ENCODE measurements at places on chromosomes 12 and 14. TPM values are rescaled to one million over a fixed set of nuclear protein-coding genes. Genes with fewer than 3 reads are reported as not detected.

DNA sequence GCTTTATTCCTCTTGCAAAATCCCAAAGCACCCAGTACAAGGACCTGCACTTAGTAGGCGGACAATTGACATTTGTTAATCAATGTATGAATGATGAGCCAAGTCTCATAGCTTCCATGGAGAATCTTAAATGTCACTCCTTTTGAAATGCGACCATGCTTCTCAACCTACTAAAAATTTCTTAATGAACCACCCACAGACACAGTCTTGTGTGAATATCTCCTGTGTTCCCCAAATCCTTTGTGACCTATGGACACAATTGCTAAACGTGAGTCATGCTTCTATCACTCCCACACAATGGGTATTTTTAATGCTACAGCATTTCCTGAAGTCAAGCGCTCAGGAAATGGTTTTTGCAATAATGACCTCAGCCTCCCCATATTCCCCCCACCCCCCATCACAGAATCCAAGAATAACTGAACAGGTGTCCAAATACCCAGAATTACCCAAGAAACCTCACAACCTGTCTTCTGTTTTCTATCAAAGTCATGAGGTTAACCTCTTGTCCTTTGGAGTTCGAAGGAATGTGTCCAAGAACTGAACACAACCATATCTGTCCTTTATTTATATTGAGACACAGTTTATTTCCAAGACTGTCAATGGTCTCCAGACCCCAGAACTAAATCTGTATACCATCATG lies 163.6 kb upstream of the PLEKHG7 start:
- no peak for DNase-seq

MEG3 gene
- total RNA-seq, result 20.6 TPM

NOS1 gene
- 0.15 TPM for total RNA-seq

- no peak for DNase-seq
These were observed 31.8 kb downstream of the CRADD start for GRCh38 chr12:93708952-93709351.

DNA sequence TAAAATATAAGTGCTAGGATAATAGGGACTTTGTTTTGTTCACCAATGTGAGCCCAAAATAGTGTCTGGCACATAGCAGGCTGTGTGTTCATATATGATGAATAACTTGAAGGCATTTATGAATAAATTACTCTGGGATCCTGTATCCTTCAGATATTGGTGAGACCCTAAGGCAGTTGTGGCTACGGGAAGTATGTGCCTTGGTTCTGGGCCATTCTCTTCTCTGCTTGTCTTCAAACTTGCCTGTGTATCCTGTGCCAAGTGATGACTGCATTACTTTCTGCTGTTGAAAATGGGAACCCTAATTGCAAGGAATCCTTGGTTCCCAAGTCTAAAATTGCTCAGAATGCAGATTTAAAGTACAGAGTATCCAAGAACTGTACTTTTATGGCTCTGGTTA lies 67.6 kb upstream of the KTN1 start:
- DNase-seq, result no peak

GRCh38 chr14:93648440-93649168 lies 139.7 kb downstream of the PRIMA1 start:
- DNase-seq, result no peak

DNA sequence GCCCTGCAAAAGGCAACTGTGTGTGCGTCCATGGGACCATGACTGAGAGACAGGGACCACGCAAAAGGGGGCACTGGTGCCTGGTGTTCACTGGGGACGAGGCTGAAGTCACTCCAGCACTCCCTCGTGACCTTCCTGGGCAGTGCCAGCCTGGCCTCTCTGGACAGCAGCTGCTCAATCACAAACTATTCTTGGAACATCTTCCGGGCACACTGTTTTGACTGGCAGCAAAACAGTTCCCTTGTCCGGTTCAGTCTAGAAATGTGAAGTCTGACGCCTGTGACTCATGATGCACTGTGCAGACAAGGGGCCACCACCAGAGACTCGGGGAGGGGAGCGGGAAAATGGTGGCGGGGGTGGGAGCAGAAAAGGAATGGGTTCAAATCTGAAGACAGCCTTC lies 20.8 kb downstream of the SNRNP35 start:
- DNase-seq, result peak; percentile 81

LRP1-AS gene
- total RNA-seq, result not detected

DNA sequence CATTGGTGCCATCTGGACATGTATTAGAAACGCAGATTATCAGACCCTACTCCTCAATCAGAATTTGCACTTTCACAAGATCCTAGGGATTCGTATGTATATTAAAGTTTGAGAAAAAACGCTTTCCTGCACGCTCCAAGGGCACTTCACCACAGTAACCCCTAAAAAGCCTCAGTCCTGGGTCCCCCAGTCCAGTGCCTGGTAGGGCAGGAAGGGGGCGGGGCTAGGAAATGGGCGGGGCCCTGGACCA lies 369 bp downstream of the DEPDC4 start:
- peak; percentile 95 for DNase-seq

FSCB gene
- not detected for total RNA-seq

- DNase-seq, result peak; percentile 74
These were observed 496 bp downstream of the PPP2R5C start for GRCh38 chr14:101761881-101762529.

DNA sequence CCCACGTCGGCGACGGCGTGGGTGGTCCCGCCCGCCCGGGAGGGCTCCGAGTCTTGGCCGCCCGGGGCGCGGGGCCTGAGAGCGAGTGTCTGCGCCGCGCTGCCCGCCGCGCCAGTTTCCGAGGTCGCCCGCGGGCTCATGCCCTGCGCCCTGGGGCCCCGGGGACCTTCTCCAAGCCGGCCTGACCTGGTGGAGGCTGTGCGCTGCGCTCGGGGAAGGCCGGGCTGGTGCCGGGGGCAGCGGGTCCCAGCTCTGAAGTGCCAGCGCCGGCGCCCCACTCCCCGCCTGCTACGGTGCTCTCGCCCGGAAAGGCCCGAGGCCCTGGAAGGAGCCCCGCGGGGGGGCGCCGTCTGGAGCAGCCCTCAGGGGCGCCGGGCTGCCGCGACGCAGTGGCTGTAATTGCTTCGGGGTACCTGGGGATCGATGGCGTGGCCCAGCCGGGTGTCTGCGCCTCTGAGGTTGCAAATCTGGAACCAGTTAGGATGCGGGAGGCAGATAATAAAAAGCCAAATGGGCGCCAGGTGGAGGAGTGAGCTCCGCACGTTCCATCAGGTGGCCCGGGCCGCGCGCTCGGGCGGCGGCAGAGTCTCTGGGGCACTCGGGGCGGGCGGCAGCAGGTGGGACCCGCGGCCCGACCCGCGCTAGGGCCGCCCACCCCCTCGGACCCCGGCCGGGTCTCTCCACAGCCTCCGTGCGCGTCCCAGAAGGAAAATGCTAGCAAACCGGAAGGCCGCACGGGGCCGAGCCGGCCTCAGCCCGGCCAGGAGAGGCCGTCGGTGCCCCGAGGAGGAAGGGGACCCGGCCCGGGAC lies 102.3 kb upstream of the DIO3 start:
- DNase-seq, result no peak

- no peak for DNase-seq
These were observed 204.0 kb upstream of the FOXN3 start for GRCh38 chr14:89621009-89621421.

KRT5 gene
- total RNA-seq, result 1.1 TPM

Measured in left ventricle myocardium superior (tissue), 1 donor.